ENCODE measurements at places on chromosomes 16 and 17. TPM values are rescaled to one million over a fixed set of nuclear protein-coding genes. Genes with fewer than 3 reads are reported as not detected.

GRCh38 chr17:73192894-73193701, at the start of gene COG1:
Gene COG1, plus strand, starts transcription at chr17:73193055. Its CDS starts 15 bp downstream, at chr17:73193070.
- peak; percentile 87 for DNase-seq
- peaks cover 25% of the 10 kb centered on the region for H3K4me1 ChIP-seq
- H3K27me3 ChIP-seq: no peaks in the 10 kb centered on the region
- H3K27ac ChIP-seq: peak within 1 kb of the TSS; percentile 81
- peaks cover 18% of the 10 kb centered on the region for H3K36me3 ChIP-seq

GRCh38 chr16:87131996-87132345, 185.2 kb downstream of the C16orf95 start:
- no peaks in the 10 kb centered on the region for H3K27me3 ChIP-seq
- H3K36me3 ChIP-seq: no peaks in the 10 kb centered on the region
- no peak overlapping the region for H3K4me3 ChIP-seq
- no peak overlapping the region for H3K27ac ChIP-seq

GRCh38 chr17:31495022-31495885, 103.8 kb downstream of the RAB11FIP4 start:
- DNase-seq: peak; percentile 40
- H3K36me3 ChIP-seq: no peaks in the 10 kb centered on the region
- no peaks in the 10 kb centered on the region for H3K27me3 ChIP-seq
- peak overlapping the region; percentile 81 for H3K27ac ChIP-seq

CTF1 gene
- 12.5 TPM for total RNA-seq

DNA sequence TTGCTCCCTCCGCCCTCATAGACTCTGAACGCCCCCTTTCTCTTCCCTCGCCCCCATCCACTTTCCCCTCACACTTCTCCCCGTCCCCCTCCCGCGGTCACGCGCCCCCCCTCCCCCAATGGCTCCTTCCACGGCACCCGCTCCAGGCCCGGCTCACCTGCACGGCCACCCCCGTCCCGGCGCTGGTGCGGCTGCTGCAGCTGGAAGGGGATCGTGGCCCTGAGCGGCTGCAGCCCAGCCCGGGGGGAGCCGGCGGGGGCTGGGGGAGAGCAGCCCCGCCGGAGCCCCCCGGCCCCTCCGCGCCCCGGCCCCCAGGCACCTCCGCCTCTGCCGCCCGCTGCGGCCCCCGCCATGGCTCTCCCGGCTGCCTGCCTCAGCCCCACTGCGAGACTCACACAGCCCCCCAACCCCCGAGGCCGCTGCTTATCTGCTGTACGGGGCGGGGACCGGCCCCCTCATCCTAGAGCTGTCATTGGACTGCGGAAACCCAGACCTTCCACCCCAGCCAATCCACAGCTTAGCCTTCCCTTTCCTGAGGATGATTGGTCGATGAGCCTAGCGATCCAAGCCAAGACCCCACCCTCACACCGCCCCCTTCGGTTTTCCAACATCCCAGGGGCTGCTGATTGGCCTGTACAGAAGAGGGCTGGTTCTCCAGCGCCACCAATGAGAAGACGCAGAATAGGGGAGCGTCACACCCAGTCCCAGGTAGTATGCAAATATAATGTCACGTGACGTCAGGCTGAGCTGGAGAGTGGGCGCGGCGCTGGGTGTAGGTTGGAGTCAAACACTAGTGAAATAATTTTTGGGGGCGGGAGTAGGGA, at the start of gene FAM117A:
FAM117A (minus strand) TSS at position 397 of the 824 bp plus-strand sequence; CDS start at position 353, 44 bp downstream.
- no peaks in the 10 kb centered on the region for H3K27me3 ChIP-seq
- H3K27ac ChIP-seq: peak within 1 kb of the TSS; percentile 70
- H3K4me1 ChIP-seq: peaks cover 12% of the 10 kb centered on the region
- no peaks in the 10 kb centered on the region for H3K36me3 ChIP-seq
- DNase-seq: peak; percentile 91

DNA sequence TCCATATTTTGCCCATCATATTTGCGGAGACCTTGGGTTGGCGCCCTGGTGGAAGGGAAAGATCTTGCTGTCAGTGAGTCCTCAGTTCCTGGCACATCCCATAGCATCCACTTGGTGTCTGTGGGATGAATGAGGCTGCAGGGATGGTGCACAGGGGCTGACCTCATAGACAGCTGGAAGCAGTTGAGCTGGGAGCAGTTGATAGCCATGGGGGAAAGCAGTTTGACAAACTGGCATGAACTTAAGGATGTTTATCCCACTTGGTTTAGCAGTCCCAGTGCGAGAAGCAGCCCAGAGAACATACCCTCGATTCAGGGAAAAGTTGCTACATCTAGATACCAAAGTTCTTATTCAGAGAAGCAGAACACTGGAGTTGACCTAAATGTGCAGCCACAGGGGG, 80.7 kb downstream of the SNX29 start:
- H3K27ac ChIP-seq: peak overlapping the region; percentile 37
- H3K27me3 ChIP-seq: no peaks in the 10 kb centered on the region
- DNase-seq: no peak
- no peak overlapping the region for H3K4me3 ChIP-seq
- H3K4me1 ChIP-seq: peaks cover 16% of the 10 kb centered on the region

DNA sequence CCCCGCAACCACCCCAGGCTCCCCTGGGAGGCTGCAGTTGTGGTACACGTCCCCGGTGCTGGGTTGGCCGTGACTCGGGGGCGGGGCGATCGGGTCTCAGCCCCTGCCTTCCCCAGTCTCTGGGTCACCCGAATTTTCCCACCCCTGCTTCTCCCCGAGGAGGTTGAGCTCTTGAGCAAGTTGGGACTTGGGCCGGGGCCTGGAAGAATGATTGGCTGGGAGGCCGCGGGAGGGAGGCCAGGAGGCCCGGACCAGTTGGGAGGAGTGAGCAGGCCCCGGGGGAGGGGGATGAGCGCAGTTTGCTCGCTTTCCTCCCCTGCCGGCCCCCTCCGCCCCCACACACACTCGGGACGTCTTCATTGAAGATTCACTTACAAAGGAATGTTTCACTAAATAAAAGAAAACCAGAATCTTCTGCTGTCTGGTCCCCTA, 4.5 kb upstream of the HEXIM1 start:
- peak; percentile 89 for DNase-seq
- H3K27ac ChIP-seq: peak overlapping the region; percentile 90
- peak overlapping the region; percentile 4 for H3K4me3 ChIP-seq
- H3K4me1 ChIP-seq: peaks cover 26% of the 10 kb centered on the region

DNA sequence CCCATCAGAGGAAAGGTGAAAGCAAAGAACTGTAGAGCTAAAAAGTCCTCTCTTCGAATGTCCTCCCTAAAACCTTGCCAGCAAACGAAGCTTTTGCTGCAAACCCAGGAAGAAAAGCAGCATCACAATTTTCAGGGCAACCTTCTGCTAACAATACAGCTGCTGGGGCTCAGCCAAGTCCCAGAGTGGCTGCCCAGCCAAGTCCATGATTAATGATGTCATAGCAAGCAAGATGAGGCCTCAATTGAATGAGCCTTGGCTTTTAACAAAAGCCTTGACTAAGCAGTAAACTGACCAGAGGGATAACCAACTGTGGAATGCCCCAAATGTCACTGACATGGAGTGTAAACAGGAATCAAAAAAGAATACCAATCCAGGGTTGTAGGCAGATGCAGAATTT, 342.7 kb downstream of the PMP22 start:
- no peak overlapping the region for H3K4me3 ChIP-seq
- no peaks in the 10 kb centered on the region for H3K36me3 ChIP-seq
- no peaks in the 10 kb centered on the region for H3K4me1 ChIP-seq
- no peak for DNase-seq
- no peak overlapping the region for H3K27ac ChIP-seq
- no peaks in the 10 kb centered on the region for H3K27me3 ChIP-seq

- H3K4me3 ChIP-seq: no peak within 1 kb of the TSS
- no peak within 1 kb of the TSS for H3K27ac ChIP-seq
- no peak for DNase-seq
- H3K4me1 ChIP-seq: peaks cover 23% of the 10 kb centered on the region
These were observed at the start of gene CHD9NB for GRCh38 chr16:53052519-53053501. Gene CHD9NB, minus strand, starts transcription at chr16:53052897. Its CDS starts 8,739 bp downstream, at chr16:53044158.

DNA sequence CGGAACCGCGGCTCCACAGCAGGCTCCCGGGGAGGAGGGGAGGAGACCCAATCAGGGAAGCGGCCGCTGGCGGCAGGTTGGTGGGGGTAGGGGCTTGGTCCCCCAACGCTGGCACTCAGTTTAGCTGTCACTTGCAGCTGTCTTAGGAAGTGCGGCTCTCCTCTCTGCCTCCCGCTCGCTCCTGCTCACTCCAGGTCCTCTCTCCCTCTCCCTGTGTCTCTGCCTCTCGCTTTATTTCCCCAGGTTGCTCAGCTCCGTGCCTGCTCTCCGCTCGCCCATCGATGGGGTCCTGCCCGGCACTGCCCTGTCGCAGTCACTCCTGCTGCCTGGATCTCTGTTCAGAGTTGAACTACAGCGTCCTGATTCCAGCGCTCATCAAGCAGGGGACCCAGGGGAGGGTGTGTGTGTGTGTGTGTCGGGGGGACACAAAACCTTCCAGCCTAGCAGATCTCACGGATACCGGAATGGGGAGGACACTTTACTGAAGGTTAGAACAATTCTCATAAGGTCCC, 145.6 kb downstream of the ENGASE start:
- no peak overlapping the region for H3K27ac ChIP-seq
- H3K4me1 ChIP-seq: peaks cover 3% of the 10 kb centered on the region
- no peak overlapping the region for H3K4me3 ChIP-seq
- H3K27me3 ChIP-seq: no peaks in the 10 kb centered on the region
- DNase-seq: no peak

- H3K27ac ChIP-seq: peak overlapping the region; percentile 91
- peak overlapping the region; percentile 80 for H3K4me3 ChIP-seq
- DNase-seq: peak; percentile 87
- peaks cover 49% of the 10 kb centered on the region for H3K4me1 ChIP-seq
These were observed 2.0 kb downstream of the TRIM47 start for GRCh38 chr17:75876190-75876937.

HS3ST3B1 gene
- 2.8 TPM for total RNA-seq

DNA sequence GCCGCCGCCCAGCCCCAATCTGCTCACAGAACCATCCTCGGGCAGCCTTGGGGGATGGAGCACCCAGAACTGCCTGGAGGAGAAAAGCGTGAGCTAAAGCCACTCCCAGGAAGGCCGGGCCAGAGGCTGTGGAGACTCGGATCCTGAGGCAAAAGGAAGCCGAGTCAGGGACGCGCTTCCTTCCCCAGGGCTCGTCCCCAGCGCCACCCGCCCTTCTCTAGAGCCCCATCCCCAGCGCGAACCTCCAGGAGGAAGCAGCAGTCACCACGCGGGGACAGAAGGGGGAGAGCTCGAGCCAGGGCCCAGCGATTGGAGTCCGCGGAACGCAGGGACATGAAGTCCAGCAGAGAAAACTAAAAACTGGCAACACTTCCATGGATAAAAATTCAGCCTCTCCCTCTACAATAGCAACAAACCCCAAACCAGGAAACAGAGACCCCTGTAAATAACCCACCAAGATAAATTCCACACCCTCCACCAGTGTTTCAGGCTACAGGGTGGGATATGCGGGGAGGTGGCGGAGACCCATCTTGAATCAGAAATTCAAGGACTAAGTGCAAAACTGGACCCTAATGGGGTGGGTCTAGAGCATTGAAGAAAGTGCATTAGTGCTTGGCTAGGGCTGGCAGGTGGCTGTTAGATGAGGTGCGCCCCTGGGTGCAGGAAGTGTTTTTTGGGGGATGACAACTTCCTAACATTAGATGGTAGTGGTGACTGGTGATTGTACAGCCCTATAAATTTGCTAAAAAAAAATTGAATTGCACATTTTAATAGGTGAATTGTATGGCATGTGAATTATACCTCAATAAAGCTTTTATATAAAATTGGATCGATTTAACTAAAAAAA, 116.1 kb upstream of the METRNL start:
- peak; percentile 85 for DNase-seq
- H3K4me1 ChIP-seq: peaks cover 11% of the 10 kb centered on the region
- no peaks in the 10 kb centered on the region for H3K36me3 ChIP-seq
- H3K27me3 ChIP-seq: no peaks in the 10 kb centered on the region
- no peak overlapping the region for H3K27ac ChIP-seq

GRCh38 chr17:14622615-14623101, 321.8 kb downstream of the HS3ST3B1 start:
- no peaks in the 10 kb centered on the region for H3K4me1 ChIP-seq
- DNase-seq: no peak
- no peak overlapping the region for H3K27ac ChIP-seq
- no peaks in the 10 kb centered on the region for H3K36me3 ChIP-seq
- no peak overlapping the region for H3K4me3 ChIP-seq
- H3K27me3 ChIP-seq: no peaks in the 10 kb centered on the region

GRCh38 chr17:55546991-55547664, 35.9 kb upstream of the SMIM36 start:
- DNase-seq: no peak
- no peak overlapping the region for H3K27ac ChIP-seq
- H3K36me3 ChIP-seq: no peaks in the 10 kb centered on the region
- H3K4me1 ChIP-seq: no peaks in the 10 kb centered on the region
- no peaks in the 10 kb centered on the region for H3K27me3 ChIP-seq

HOXB1 gene
- total RNA-seq: not detected

RAPGEFL1 gene
- 44.0 TPM for total RNA-seq

GRCh38 chr17:22145605-22146178, 453.4 kb downstream of the KCNJ18 start:
- H3K4me3 ChIP-seq: no peak overlapping the region
- H3K4me1 ChIP-seq: no peaks in the 10 kb centered on the region
- H3K27ac ChIP-seq: no peak overlapping the region
- H3K36me3 ChIP-seq: no peaks in the 10 kb centered on the region

TMC7 gene
- total RNA-seq: 4.5 TPM

GRCh38 chr16:27444470-27444869, 42.5 kb downstream of the IL21R start:
- no peak overlapping the region for H3K27ac ChIP-seq
- no peak for DNase-seq
- no peak overlapping the region for H3K4me3 ChIP-seq
- no peaks in the 10 kb centered on the region for H3K36me3 ChIP-seq
- peaks cover 2% of the 10 kb centered on the region for H3K4me1 ChIP-seq

Measured in upper lobe of left lung (tissue), 6 donors.